ENCODE measurements at places on chromosomes 5 and 9. TPM values are rescaled to one million over a fixed set of nuclear protein-coding genes. Genes with fewer than 3 reads are reported as not detected.

DNA sequence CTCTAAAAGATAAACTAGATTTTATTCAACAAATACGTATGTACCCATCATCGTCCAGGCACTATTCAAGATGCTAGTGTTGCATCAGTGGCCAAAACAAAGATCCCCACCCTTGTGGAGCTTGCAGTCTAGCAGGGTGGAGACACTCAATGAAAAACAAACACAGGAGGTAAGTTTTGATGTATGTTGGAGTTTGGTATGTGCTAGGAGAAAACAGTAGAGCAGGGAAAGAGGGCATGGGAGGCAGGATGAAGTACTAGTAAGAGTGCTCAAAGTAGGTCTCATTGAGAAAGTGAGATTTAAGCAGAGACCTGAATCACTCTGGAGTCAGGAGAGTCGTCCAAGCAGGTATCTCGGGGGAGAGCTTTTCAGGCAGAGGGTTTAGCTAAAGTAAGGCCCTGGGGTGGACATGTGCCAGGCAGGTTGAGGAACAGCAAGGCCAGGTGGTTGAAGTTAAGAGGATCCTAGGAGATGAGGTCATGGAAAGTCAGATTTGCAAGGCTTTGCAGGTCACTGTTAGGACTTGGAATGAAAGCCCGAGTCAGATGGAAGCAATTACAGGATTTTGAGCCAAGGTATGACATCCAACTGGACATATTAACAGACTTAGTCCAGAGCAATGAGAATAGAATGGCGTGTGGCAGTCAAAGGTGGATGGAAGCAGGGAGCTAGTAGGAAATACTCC is 9.2 kb downstream of the SNX18 start:
- DNase-seq = no peak

The SLC6A7 gene
- total RNA-seq = 0.16 TPM

DNA sequence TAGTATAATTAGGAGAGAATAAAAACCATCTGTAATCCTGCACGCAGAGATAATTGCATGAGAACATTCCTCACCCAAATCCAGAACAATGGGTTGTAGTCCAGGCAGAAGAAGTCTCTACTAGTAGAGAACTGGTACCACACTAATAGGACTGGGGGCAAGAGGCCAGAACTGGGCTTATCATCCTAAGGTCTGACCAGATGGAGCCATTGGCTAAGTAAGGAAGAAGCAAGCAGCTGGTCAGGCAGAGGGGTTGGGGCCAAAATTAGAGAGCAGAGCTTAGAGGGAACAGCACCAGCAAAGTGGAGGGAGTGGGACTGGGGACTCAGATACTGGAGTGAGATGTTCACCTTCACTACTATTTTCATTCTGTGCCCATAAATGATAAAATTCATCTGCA is 35.4 kb upstream of the MAP1B start:
- no peak for DNase-seq

DNA sequence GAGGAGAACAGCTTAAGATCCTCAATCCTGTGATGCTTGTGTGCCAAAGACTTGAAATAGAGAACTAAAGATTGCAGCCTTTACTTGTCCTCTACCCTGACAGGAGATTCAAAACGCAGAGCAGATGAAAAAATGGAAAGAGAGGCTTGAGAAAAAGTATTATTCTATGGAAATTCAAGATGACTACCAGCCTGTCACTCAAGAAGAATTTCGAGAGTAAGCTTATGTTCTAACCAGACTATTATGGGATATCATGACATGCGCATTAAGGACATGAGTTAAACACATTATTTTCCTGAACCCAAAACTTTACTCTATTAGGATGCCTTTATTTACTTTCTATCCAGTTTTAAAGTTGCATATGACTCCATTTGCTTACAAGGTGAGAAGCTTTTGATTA is 46.4 kb downstream of the PKD2L2 start:
- DNase-seq = no peak

DNA sequence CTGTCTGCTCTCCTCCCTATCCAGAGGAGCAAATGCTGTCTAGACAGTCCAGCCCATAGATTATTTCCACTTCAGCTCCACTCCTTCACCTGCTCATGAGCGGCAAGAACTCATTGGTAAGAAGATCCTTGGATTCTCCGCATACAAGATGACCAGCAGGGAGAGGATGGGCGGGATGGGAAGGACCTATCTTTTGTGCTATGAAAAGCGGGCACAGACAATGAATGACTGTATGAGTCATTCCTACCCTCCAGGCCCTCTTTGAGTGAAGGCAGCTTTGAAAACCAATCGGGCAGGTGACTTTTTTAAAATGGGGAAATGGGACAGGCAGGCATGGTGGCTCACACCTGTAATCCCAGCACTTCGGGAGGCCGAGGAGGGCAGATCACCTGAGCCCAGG is 49.4 kb downstream of the SMIM23 start:
- no peak for DNase-seq

- no peak for DNase-seq
These were observed 722.9 kb upstream of the RGMB start for GRCh38 chr5:98050583-98050982.

- DNase-seq = no peak
These were observed 14.9 kb upstream of the MACIR start for GRCh38 chr5:103243665-103244064.

DNA sequence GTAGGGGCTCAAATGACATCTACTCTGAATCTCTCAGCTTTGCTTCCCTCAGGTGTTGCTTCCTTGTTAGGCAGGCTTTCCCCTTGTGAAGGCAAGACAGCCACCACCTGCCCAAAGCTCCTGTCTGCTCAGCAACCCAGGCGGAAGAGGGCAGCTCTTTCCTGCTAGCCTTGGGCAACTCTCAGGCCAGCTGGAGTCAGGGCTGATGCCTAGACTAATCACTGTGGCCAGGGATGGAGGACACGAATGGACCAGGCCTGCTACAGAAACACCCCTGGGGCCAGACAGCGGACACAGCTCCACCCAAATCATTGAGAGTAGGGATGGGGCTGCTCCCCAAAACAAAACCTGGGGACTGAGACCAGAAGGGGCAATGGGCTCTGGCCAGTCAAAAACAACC is 138.0 kb downstream of the MTX3 start:
- no peak for DNase-seq

DNA sequence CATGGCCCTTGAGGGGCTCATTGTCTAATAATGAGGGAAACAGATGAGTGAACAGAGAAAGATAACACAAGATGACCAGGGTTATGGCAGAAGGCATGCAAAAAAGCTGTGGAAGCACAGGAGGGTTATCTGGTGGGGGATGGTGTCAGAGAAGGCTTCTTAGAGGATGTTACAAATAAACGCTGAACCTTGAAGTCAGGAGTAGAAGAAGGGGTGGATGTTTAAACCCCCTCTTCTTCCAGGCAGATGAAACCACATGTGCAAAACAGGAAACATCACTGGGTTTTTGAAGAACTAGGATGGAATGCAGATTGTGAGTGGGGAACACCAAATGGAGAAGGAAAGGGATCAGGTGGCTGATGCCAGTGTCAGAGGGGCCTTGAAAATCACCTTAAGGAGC is 41.8 kb upstream of the NR5A1 start:
- no peak for DNase-seq

GRCh38 chr9:4305065-4305985 is 5.5 kb upstream of the GLIS3 start:
- no peak for DNase-seq

The PLPPR1 gene
- total RNA-seq = 2.2 TPM

The NANS gene
- total RNA-seq = 54.7 TPM

The CDC25C gene
- total RNA-seq = 0.64 TPM

The HRH2 gene
- total RNA-seq = 2.0 TPM

DNA sequence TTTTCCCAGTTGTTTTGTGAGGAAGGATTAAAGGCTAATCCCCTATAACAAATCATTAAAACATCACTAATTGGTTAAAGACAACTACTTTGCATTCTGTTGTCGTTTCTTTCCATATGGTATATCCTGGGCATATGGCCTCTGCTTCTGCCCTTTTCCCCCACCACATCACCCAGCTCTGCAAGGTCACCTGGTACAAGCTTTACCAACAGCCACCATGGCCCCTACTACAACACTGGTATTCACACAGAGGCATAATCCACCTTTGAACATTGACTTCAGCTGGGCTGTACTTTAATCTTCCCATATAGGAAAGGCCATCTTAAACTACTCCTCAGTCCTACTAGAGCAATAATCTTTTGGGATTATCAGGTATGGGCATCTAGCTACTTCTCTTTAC is 866.1 kb downstream of the TLE4 start:
- no peak for DNase-seq

DNA sequence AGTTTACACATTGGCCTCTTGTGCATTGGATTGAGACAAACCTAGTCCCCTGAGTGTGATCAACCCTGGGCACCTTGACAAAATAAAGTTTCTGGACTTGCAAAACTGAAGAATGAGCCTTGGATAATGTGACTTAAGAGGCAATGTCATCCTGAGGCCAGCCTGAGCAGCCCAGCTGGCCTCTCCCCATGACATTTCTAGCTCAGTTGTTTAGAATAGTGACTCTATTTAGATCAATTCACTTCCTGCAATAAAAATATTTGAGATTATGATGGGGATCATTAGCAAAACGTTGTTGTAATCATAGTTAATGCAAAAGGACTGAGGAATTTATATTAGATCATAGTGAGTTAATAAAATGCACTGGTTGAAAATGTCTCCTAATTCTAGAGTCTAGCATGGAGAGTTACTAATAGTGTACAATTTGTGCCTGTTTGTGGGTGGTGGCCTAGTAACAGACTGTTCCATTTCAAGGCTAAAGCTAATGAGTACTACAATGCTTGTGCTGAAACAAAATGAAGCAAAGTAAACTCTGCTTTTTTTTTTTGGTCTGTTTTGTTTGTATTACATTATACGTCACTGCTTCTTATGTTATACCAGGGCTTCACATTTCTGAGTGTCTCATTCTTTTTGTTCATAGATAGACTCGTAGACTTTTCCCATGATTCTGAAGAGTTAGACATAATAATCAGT is 10.9 kb upstream of the RHOBTB3 start:
- DNase-seq = no peak

The DDX4 gene
- total RNA-seq = not detected

DNA sequence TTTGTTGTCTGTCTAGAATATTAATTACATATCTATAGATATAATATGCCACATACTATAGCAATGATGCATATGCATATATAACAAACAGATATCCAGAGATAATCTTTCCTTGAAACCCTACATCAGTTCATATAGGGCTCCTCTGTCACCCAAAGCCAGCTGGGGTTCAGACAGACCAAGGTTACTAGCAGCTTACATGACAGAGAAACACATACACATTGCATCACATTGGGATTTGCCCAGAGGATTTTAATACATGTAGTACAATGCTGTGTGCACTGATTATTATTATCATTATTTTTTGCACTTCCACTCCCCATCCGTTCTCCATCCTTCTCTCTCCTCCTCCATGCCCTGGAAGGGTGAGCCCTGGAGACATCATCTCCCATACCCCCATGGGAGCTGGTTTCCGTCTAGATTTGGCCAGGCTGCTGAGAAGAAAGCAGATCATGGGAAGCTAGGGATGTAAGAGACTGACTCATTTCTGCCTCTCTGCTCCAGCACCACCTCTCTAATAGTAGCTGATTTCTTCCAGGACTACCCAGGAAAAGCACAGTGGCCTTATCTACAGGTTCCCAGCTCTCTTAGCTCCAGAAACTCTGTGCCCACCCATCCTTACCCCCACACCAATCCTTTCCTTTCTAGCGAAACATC is 23.3 kb downstream of the FST start:
- DNase-seq = no peak

- no peak for DNase-seq
These were observed 19.7 kb upstream of the ABL1 start for GRCh38 chr9:130815242-130815808.
